ENCODE measurements at places on chromosomes 4 and X.

DNA sequence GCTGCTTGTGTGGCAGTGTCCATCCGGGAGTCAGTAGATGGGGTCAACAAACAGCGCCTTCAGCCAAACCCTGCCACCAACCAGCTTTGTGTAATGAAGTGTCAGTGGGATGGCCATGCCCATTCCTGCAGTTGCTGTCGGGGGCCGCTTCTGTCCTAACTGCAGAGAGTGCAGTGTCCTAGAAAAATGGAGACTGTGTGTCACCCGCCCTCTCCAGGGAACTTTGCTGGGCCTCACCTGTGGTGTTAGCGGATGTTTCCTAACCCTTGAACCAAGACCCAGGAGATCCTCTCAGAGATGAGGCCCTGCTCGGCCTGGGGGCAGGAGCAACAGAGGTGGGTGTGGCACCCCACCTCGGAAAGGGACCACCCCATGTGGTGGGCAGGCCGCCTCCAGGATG, 35.3 kb upstream of the HGFAC start:
- DNase-seq = no peak

DNA sequence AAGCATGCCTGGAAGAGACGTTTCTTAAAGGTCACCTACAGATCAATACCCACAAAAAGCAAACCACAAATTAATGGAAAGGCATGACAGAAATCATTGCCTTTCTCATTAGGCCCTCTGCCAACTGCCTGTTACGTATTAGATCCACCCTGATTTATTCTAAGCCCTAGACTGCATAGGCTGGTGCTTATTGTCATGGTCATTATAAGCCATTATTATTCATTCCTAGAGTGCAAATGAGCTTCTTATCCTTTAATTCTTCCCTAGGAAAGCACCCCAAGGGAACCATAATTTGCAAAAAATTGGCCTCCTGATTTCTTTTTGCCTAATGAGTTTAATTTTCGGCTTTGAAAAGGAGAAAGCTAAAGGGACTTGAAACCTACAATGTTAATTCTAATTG, 184.2 kb upstream of the GPRIN3 start:
- no peak for DNase-seq

DNA sequence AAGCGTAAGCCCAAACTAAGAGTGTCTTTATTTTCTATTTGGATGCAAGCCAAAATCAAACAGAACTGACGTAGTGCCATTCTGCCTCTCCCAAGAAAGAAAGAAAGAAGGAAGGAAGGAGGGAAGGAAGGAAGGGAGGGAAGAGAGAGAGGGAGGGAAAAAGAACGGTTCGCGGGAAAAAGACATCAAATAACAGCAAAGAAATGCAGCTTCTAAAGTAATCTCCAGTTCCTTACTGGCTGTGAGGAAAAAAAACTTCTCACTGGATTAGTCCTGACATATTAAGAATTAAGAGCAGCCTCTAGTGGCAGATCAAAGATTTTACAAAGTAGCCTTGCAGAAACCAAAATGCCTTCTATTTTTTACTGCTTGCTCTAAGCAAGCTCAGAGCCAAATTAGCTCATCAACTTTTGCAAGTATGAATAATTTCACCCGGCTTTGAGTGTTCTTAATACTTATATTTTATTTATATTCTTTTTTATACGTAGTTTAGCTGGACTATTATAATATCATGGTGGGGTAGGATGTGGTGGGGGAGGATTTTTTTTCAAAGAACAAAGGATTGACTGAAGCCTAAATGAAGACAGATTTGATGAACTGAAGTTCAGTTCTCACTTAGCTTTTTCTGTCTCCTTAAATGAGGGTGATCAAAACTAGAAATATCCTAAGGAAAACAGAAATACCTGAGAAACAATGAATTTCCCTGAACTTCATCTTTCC, 36.6 kb downstream of the PITX2 start:
- DNase-seq = peak; percentile 45

DNA sequence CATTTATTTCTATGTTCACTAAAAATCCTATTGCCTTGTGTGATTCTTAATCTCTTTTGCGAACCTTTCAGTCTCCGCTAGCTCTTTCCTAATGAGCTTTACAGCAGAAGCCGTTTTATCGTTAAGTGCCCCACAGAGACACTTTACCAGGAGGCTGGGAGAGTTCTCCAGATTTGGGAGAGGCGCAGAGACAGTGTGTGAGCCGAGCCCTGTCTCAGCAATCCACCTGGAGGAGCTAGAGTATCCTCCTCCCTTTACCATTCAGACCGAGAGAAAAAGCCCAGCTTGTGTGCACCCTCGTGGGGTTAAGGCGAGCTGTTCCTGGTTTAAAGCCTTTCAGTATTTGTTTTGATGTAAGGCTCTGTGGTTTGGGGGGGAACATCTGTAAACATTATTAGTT, 54.9 kb upstream of the MTM1 start:
- no peak for DNase-seq

- no peak for DNase-seq
Observed at GRCh38 chr4:139077567-139078355, 62.2 kb downstream of the NOCT start.

DNA sequence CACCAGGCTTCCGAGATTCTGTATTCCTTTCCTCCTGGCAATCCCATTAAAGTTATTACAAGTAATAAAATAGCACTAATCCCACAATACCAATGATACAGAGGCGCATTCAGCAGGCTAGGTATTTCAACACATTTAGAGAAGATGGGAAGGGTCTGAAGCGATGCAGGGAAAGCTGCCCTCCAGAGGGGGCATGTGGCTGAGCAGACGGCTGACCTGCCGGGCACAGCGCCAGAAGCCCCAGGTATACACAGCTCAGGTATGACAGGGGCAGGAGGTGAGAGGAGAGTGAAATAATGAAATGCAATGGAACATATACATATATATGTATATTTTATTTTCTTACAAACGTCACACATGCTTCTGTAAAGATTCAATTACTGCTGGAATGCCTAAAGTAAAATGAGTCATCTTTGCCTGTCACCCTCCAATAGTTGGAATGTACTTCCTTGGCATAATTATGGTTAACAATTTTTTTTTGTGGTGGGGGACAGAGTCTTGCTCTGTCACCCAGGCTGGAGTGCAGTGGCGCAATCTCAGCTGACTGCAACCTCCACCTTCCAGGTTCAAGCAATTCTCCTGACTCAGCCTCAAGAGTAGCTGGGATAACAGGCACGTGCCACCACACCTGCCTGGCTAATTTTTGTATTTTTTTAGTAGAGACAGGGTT, 21.3 kb upstream of the CDKN2AIP start:
- DNase-seq = peak; percentile 18

GRCh38 chr4:147546349-147546748, 65.5 kb downstream of the EDNRA start:
- DNase-seq = no peak

DNA sequence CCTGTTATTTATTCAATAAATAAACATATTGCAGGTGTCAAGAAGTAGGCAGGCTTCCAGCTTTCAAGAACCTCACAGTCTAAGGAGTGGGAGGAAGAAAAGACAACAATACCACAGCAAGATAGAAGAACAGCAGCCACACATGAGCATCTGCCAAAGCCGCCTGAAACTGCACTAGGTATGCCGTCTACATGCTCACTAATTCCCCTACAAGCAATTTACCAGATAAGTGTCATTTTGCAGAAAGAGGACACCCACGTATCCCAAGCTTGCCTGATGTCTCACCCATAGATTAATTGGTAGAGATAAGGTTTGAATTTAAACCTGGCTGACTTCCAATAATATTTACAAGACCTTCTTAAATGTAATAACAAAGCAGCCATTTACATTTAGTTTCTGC, 439.4 kb upstream of the CPEB2 start:
- DNase-seq = no peak

- DNase-seq = no peak
Observed at GRCh38 chr4:37821953-37822605, 4.4 kb upstream of the PGM2 start.

DNA sequence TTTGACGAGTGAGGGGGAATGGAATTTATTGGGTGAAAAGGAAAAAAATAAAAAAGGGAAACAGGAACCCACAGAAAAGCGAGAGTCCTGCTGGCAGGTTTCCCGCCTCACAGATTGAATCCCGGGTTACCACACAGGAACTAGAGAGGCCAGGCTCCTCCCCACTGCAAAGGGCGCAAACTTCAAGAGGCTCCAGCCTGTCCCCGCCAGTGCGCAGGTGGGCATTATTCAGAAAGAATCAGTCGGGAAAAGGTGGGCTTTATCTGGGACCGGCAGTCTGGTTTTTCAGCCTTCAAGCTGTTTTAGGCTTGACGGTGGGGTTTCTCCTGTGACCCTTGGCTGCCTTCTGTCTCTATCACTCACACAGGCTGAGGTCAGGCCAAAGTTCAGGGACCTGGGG, 1496.8 kb downstream of the RPA4 start:
- DNase-seq = no peak

DNA sequence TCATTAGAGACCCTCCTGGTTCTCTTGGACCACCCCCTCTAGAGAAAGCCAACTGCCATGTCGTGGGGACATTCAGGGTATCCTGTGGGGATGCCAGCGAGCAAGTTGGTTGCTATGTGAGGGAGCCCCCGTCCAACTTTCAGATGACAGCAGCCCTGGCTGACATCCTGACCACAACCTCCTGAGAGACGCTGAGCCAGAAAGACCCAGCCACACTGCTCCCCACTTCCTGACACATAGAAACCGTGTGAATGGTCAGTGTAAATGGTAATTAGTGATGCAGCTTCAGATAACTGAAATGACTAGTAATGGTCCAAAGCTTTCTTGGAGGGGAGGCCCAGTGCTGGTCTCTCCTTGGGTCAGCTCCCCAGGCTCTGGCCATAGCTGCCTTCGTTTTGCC, 10.8 kb downstream of the CLCN4 start:
- DNase-seq = no peak

DNA sequence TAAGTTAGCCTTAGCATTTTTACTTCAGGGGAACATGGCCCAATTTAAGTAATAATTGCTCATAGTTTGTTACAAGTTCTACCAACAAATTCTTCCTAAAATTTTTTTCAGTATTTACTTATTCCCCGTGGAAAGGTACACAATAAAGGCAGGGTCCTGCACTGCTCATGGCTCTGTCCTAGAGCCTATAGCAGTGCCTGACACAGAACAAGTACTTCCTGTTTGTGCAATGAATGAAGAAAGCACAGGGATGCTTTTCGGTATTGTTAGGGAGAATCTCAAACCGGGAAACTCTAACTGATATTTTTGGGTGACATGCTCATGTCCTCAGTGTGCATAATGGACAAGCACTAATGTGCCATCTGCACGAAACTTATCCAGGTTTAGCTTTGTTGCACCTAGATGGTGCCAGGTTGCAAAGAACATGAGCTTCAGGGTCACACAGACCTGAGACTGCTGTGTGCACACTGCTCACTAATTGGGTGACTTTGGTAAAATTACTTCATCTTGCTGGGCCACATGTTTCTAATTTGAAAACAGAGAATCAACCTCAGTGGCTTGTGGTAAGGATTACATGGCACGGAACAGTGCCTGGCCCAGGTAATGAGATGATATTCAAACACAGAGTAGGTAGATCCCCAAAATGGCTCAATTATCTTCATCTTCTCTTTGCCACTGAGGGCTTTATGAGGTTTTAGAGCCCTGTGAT, 175.8 kb upstream of the NPY2R start:
- no peak for DNase-seq
